ENCODE measurements at places on chromosomes 13 and 19.

GRCh38 chr19:4089400-4089908 is 22.8 kb upstream of the ZBTB7A start:
- DNase-seq, result peak; percentile 18

GRCh38 chr19:56829596-56829995 is 10.9 kb downstream of the PEG3 start:
- no peak for DNase-seq

DNA sequence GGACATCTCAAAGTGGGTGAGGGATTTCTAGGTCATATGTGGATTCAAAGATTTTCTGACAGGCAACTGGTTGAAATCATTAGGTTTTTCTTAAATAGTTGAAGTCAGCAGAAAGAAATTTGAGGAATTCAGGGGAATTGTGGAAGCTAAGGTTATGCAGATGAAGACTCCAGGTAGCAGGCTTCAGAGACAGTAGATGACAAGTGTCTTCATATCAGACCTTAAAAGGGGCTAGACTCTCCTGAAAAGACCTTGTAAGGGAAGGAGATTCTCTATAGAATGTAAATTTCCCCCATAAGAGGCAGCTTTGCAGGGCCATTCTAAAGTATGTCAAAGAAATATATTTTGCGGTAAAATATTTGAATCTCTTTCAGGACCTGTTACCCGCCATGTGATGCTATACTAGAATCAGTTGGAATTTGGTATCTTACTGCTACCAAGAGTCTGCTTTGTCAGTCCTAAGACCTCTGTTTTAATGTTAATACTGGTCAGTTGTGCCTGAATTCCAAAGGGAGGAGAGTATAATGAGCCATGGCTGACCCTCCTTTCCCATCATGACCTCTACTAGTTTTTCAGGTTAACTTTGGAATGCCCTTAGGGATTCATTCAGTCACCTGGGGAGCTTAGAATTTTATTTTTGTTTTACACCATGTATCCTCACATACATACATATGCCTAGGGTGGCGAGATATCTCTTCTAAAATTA is 1115.5 kb upstream of the SLC10A2 start:
- no peak for DNase-seq

DNA sequence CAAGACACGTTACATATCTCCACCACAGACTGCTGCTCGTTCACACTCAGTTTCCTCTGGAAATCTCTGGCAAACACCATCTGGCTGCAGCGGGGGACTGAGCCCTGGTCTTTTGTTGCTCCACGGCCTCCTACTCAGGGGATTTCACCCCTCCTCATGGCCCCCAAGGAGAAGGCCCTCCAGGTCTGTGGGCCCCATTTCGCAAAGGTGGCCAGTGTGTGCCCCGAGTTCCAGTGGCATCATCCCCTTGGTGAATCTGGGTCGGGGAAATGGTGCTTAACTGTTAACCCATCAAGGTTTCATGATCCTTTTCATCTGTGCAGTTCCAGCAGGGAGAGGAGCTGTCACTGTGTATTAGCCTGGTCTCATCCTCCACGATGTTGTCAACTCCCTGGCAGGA is 235.4 kb upstream of the MAB21L1 start:
- DNase-seq, result no peak

- DNase-seq, result no peak
Measured at GRCh38 chr19:1225440-1226226, 12.2 kb downstream of the CBARP start.

GRCh38 chr13:31905961-31906360 is 125.6 kb upstream of the FRY start:
- no peak for DNase-seq

DNA sequence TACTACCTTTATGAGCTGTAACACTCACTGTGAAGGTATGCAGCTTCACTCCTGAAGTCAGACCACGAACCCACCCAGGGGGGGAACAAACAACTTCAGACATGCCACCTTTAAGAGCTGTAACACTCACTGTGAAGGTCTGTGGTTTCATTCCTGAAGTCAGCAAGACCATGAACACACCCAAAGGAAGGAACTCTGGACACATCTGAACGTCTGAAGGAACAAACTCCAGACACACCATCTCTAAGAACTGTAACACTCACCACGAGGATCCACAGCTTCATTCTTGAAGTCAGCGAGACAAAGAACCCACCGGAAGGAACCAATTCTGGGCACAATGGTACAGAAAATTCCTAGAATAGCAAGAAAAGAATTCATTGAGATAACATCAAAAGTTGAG is 1796.5 kb upstream of the MIR17HG start:
- DNase-seq, result no peak

- no peak for DNase-seq
Measured at GRCh38 chr13:99344610-99345208, 37.5 kb upstream of the GPR183 start.

DNA sequence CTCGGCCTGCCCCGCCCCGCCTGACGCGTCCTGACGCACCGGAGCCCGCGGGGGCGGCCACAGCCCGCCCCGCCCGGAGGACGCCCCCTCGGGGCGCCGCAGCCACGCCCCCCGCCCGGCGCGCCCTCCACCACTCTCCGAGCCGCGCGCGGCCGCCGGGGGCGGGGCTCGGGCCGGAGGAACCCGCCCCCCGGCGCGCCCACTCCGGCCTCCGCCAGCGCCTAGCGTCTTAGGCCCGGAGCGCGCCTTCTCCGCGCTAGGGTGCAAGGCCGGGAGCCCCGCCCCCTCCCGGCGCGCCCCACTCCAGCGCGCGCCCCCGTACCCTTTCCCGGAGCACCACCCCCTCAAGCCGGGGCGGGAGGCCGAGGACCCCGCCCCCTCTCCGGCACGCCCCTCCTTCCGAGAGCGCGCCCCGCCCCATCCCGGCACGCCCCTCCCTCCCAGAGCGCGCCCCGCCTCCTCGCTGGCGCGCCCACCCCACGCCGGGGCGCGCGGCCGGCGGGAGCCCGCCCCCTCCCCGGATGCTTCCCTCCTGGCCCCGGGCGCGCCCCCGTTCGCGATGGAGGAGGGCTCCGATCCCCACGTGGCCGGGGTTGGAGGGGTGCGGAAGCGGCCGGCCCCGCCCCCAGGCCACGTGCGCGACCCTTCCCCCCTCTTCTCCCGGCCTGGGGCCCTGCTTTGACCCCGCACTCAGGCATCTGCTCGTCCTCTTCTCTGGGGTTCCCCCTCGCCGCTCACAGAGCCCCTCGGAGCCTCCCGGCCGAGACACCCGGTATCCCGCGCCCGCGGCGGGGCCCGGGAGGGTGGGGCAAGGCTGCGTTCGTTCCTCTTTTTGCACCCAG is 480 bp upstream of the KLF16 start:
- DNase-seq, result peak; percentile 88

GRCh38 chr19:16143399-16144215 is at the start of gene HSH2D:
Gene HSH2D (plus strand): TSS chr19:16143685. CDS start chr19:16148751, 5,066 bp downstream.
- DNase-seq, result peak; percentile 79

DNA sequence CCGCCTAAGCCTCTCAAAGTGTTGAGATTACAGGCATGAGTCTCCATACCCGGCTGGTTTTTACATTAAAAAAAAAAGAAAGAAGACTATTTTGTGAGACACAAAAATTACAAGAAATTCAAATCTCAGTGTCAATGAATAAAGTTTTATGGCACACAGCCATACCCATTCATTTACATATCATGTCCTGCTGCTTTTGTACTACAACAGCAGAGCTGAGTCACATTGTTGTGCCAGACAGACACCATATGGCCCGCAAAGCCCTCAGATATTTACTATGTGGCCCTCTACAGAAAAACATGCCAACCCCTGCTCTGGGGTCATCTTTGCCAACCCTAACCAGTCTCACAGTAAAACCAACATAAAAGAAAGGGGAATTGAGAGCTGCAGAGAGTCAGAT is 5.3 kb downstream of the SMIM7 start:
- no peak for DNase-seq

GRCh38 chr13:21246761-21247452 is 70.4 kb downstream of the MRPL57 start:
- no peak for DNase-seq

- no peak for DNase-seq
Measured at GRCh38 chr19:11191273-11191755, 6.0 kb downstream of the KANK2 start.

DNA sequence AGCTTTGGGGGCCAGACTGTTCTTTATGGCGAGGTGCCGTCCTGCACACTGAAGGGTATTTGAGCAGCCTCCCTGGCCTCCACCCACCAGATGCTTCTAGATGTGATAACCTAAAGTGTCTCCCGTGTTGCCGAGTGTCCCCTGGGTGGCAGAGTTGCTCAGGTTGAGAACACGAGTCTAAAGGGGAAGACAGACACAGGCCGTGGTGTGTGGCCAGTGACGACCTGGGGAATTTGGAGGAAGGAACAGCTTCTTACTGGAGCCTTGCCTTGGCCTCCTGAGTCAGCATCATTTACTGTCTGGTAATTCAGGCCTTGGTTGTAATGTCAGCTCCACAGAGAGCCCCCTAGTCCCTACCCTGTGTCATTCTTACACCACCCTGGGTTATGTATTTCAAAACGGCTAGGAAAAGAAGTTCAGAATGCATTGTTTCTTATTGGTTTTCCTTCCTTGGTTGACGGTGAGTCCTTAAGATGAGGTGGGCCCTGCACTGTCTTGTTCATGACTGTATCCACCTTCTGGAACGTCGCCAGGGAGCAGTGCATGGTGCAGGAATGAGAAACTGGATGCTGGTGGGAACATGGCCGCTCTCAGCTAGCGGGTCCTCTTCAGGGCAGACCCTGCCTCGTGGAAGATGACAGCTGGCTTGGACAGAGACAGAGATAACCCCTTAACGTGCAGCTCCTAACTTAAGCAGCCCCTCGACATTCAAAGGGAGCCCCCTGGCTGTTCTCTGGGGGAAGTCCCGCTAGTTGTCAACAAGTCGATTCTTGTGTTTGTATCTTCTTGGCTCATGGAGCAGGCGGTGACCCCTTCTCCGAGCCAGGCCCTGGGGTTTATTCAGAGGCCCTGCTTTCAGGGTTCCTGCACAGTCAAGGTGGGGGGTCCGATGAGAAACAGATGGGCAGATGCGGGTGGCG is 7.2 kb downstream of the SIN3B start:
- no peak for DNase-seq

DNA sequence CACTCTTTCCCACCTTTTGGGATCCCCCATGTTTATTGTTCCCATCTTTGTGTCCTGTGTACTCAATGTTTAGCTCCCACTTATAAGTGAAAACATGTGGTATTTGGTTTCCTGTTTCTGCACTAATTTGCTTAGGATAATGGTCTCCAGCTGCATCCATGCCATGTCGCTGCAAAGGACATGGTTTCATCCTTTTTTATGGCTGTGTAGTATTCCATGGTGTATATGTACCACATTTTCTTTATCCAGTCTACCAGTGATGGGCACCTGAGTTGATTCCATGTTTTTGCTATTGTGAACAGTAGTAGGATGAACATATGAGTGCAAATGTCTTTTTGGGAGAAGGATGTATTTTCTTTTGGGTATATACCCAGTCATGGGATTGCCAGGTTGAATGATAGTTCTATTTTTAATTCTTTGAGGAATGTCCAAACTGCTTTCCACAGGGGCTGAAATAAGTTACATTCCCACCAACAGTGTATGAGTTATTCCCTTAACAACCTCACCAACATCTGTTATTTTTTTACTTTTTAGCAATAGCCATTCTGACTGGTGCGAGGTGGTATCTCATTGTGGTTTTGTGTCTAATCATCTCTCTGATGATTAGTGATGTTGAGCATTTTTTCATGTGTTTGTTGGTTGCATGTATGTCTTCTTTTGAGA is 55.7 kb upstream of the MEDAG start:
- no peak for DNase-seq

DNA sequence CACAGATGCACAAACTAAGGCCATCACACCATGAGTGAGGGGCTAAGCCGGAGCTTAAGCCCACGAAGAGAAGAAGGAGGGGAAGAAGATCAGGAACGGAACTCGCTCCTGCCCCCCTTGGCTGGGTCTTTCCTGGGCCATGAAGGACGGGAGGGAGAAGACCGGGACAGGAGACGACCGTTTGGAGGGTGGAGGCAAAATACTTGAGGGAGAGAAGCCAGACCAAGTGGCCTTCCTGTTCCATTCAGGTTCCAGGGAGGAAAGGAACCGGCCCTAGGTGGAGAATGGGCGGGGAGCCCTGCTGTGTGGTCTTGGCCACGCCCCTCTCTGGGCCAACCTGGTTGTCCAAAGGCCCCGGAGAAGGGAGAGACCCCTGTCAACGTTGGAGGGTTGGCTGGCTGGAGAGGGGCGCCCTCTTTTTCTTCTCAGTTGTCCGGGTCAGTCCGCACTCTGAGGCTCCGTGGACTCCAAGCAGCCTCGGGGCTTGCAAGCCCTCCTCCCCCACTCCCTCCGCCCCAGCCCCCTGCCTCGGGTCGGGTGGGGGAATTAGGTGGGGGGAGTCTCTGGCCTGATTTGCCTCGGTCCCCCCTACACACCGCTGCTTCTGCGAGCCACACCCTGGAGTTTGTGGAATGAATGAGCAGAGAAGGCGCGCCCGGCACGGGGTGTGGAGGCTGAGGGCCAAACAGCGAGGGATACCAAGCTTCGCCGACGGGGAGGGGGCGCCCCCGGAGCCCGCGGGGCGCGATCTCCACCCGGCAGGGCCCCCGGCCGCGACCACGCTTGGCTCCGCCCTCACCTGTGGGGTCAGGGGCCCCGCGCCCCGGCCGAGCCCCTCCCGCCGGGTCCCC is 757 bp downstream of the FBN3 start:
- no peak for DNase-seq

- no peak for DNase-seq
Measured at GRCh38 chr13:21526707-21527540, 67.8 kb upstream of the ZDHHC20 start.

GRCh38 chr13:27028683-27029480 is 142.7 kb downstream of the USP12 start:
- DNase-seq, result no peak

GRCh38 chr13:102869948-102870676 is 24.3 kb downstream of the ERCC5 start:
- DNase-seq, result no peak

DNA sequence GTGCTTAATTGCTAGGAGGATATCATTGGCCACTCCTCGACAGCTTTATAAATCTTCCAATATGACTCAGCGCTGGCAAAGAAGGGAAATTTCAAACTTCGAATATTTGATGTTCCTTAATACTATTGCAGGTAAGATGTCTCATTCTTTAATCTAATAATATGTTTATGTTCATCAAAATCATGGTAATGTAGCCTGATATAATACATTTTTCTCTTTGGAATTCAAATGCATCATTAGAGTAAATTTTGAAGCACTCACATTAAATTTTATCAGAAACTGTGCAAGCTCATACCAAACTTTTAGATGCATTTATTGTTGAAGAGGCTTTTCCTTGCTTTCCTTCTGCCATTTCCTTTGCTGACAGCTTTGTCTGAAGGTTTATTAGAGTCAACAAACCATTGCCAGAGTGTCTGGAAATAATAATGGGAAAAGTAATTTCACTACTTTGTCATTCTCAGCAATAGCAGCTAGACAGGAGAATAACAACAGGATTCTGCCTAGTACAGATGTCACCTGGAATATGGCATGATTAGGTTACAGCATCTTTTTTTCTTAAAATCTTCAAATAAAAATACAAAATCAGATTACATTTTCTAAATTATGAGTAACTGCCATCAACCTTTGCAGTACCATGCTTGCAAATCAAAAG is 78.6 kb upstream of the MAB21L1 start:
- no peak for DNase-seq
